ENCODE measurements at places on chromosomes 6 and 20. TPM values are rescaled to one million over a fixed set of nuclear protein-coding genes. Genes with fewer than 3 reads are reported as not detected.

MTFR2 gene
- polyA plus RNA-seq: 0.43 TPM

DNA sequence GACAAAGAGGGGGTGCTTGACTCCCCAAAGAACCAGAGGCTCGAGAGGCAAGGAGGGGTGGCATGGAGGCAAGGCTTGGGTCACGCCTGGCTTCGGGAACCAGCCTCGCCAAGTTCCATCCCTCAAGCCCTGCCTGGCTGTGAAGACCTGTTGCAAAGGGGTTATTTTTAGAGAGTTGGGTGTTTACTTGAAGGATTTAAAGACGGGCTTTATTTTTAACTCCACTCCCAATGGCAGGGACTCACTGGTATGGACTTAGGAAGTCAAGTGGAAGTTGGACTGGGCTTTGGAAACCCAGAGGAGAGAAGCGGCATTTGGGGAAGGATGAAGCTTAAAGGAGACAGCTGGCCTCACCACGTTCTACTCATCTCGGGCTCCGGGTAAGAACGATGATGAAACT is 43.1 kb downstream of the JPH2 start:
- DNase-seq: no peak

DNA sequence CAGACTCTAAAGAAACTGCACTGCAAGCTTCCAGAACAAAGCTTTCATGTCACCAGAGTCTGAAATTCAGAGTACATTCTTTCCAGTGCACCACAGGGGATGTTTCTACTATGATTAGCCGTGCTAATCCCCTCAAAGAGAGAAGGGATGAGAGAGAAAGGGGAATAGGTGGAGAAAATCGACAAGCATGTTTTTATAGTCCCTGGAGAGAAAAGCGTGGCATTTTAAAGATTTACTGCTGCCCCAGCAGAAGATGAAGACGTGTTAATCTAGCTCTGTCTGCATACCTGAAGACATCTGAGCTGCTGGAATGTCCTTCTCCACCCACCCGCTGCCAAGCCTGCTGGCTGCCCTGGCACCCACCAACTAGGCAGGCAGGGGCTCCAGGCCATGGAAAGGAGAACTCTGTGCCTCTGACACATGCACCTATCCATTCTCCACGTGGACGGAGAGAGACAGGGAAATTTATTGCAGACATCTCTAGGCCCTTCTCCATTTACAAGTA is 4.1 kb downstream of the MYLK4 start:
- DNase-seq: no peak

SAMD3 gene
- polyA plus RNA-seq: 0.30 TPM

GRCh38 chr6:93575495-93576267 is 156.3 kb upstream of the EPHA7 start:
- DNase-seq: no peak

GRCh38 chr6:18509871-18510643 is 122.9 kb downstream of the RNF144B start:
- DNase-seq: no peak

DNA sequence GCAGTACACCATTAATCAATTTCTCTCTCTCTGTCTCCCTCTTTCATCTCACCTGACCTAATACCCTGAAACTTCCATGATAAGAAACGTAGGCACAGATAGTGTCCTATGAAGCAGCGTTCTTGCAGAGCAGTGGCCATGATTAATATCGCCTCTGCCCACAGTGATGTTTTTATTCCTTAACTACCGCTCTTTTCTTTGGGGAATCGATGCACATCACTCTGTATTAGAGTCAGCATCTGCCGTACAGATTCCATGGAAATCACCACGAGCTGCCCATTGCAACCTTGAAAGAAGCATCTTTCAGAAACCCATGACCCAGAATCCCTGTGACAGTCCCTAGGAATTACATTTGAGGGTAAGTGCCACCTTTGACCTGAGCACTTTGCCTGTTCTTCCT is 152.0 kb upstream of the ECI2 start:
- no peak for DNase-seq

NMBR gene
- 0.15 TPM for polyA plus RNA-seq

- no peak for DNase-seq
These were observed 34.7 kb downstream of the CD24 start for GRCh38 chr6:106939848-106940247.

- DNase-seq: no peak
These were observed 158.4 kb downstream of the GPX5 start for GRCh38 chr6:28683945-28684538.

TTK gene
- 0.23 TPM for polyA plus RNA-seq

Measured in urinary bladder (tissue), 4 donors.